ENCODE measurements at places on chromosomes 2 and 18. TPM values are rescaled to one million over a fixed set of nuclear protein-coding genes. Genes with fewer than 3 reads are reported as not detected.

The MC5R gene
- not detected for total RNA-seq

GRCh38 chr2:129892773-129893172 lies 86.7 kb upstream of the RAB6C start:
- no peak overlapping the region for H3K4me3 ChIP-seq
- no peak for DNase-seq
- H3K27me3 ChIP-seq, result peaks cover 4% of the 10 kb centered on the region
- H3K36me3 ChIP-seq, result no peaks in the 10 kb centered on the region
- H3K27ac ChIP-seq, result no peak overlapping the region

- DNase-seq, result no peak
- peaks cover 9% of the 10 kb centered on the region for H3K27me3 ChIP-seq
- no peak overlapping the region for H3K4me3 ChIP-seq
- no peak overlapping the region for H3K27ac ChIP-seq
- no peaks in the 10 kb centered on the region for H3K36me3 ChIP-seq
Observed at GRCh38 chr2:26988058-26988860, 17.8 kb downstream of the MAPRE3 start.

- no peak overlapping the region for H3K4me3 ChIP-seq
- no peaks in the 10 kb centered on the region for H3K36me3 ChIP-seq
- no peak for DNase-seq
- no peaks in the 10 kb centered on the region for H3K4me1 ChIP-seq
- H3K27ac ChIP-seq, result no peak overlapping the region
Observed at GRCh38 chr18:58254873-58255511, 211.0 kb downstream of the NEDD4L start.

DNA sequence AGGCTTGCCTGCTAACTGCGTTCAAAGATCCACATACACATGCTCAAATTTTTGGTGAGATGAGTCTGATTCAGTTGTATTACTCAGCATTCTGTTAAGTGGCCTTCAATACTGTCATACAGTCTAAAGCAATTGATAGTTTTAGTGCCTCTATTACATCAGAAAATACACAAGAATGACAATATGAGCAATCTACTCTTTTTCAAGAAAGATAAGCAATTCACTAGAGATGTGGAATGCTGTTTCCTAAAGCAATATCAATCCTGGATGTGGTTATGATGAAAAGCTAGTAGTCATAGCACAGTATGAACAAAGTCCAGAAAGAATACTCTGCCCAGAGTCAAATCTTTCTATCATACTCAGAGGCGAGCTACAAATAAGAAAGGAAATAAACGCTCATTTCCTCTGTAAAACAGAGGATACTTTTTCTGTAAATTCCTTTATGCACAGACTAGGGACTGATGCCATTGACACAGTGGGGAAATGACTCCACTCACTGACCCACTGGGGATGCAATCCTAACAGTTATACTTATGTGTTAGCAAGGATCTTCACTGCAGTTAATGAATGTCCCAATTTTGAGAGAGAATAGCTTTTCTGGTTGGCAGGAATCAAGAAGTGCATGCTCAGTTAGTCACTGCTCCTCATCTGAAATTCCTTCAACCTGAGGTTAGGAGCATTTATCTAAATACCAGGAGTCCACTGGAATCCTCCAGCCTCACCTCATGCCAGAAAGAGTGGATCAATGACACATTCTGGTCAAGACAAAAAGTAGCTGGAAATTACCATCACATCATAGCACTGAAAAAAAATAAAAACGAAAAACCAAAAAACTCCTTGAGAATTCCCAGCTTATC lies 83.3 kb downstream of the PDE11A start:
- H3K4me1 ChIP-seq, result no peaks in the 10 kb centered on the region
- DNase-seq, result no peak
- peaks cover 4% of the 10 kb centered on the region for H3K27me3 ChIP-seq
- H3K27ac ChIP-seq, result no peak overlapping the region
- no peaks in the 10 kb centered on the region for H3K36me3 ChIP-seq
- no peak overlapping the region for H3K4me3 ChIP-seq

The KCNE4 gene
- total RNA-seq, result not detected

The ACTG2 gene
- total RNA-seq, result 0.26 TPM

DNA sequence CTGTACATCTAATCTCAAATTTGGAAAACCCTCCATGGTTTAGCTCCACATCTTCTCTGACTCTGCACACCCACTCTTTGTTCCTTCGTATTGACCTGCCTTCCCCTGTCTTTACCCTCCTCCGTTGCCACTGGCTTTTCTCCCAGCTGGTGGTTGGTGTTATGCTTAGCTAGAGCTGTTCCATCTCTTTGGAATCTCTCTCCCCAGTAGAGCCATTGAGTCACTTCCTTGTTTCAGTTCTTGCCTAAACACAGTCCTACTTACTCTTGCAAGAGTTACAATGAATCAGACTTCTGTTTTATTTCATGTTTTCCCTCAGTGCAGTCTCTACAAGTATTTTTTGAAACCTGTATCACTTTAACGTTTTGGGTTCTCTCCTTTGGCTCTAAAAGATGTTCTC lies 263.9 kb downstream of the LTBP1 start:
- no peak overlapping the region for H3K4me3 ChIP-seq
- no peak for DNase-seq
- H3K27ac ChIP-seq, result no peak overlapping the region
- no peaks in the 10 kb centered on the region for H3K4me1 ChIP-seq
- H3K36me3 ChIP-seq, result no peaks in the 10 kb centered on the region

The RBKS gene
- total RNA-seq, result 0.76 TPM

Data from activated T-helper 1 cell treated with anti-CD3 and anti-CD28 coated beads, Interleukin-12 subunit alpha, Interleukin-12 subunit beta, Interleukin-2, Interleukin-4 antibody, amounts not matched to agents 30 ng/mL and 10 ng/mL and 1 ng/mL, durations not matched to agents 14 hours and 24 hours and 36 hours (primary cell).